ENCODE measurements at places on chromosomes 3 and 15.

DNA sequence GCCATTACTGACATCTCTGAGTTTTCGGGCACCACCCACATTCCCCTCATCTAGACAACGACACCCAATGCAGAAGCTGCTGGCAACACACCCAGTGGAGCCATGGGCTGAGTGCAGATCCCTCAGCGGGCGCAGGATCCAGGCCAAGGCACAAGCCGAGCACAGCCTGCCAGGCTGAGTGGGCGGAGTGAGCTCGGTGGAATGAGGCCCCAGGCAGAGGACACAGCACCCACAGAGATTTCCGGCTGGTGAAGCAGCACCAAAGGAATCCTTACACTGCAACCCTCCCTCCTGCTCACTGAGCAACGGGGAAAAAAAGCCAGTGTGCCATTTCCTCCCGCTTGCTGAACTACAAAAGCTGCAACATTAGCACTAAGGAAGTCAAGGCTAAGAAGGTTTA lies 34.3 kb downstream of the ZMAT3 start:
- peak; percentile 76 for DNase-seq

DNA sequence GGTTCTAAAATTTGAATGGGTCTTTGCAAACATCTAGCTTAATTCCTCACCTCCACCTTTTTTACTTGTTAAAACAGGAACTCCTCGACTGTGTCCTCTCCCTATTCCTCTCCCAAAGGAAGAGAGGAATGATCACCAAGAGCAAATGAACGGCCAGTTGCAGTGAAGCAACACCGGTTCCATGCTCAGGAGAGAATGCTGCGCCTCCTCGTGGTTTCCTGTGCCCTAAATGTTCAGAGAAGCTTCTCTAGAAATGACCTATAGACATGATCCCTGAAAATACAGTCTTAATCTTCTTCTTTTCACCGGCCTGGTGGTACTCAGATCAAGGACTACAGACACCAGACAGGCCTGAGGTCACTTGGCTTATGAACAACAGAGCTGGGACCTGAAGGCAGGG lies 65.1 kb upstream of the GUCA1C start:
- DNase-seq = no peak

DNA sequence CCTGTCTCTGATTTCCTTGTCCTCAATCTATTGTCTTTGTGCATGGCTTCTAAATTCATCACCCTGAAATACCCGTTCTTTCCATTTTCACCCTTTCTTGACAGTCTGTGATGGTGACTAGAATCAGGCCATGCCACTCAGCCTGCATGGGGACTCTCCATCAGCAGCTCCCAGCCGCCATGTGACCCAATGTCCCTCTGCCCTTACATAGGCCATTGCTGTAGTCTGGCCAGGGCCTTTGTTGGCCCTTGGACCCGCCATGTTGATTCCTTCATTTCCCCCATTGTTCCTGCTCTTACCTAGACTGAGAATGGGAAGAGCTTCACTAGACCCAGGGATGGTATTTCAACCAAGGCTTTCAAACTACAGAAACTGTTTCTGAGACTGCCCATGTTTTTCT lies 45.8 kb downstream of the SPSB4 start:
- no peak for DNase-seq

DNA sequence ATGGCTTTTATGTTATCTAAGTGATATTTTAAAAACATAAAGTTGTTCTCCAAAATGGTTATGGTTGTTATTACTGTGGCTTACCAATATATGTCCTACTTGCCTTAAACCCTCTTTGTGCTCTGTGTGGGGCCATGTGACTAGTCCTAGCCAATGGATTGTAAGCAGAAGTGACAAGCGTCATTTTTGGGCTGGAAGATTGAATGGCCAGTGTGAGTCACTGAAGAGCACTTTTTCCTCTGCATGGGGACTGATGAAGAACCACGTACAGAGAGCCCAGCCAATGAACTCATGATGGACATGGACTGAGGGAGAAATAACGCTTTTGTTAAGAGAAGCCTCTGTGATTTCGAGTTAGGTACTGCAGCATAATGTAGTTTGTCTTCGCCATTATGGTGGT lies 332.7 kb downstream of the EDEM1 start:
- no peak for DNase-seq

GRCh38 chr3:133713347-133713746 lies 32.8 kb upstream of the TF start:
- no peak for DNase-seq

DNA sequence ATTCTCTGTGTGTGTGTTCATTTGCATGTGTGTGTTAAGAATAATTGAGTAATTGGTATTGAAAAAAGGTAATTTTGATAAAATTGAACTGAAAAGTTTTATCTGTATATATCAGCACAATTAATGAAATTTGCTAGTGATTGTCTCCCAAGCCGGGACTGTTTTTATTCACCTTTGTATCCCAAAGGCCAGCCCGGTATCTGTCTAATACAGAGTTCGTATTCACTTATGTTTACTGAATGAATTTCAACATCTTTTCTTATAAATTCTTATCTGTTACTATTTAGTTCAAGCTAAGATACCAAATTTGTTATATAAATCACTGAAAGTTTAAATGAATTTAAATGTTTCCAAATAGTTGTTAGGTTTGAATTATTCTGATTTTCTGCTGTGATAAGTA lies 394.0 kb upstream of the NAALADL2 start:
- no peak for DNase-seq

GRCh38 chr3:196774191-196774820 lies 34.6 kb downstream of the PAK2 start:
- DNase-seq = peak; percentile 14

- DNase-seq = no peak
Observed at GRCh38 chr15:72154316-72154715, 36.1 kb downstream of the SENP8 start.

GRCh38 chr15:30990446-30991254 lies 778 bp downstream of the MTMR10 start:
- DNase-seq = no peak

DNA sequence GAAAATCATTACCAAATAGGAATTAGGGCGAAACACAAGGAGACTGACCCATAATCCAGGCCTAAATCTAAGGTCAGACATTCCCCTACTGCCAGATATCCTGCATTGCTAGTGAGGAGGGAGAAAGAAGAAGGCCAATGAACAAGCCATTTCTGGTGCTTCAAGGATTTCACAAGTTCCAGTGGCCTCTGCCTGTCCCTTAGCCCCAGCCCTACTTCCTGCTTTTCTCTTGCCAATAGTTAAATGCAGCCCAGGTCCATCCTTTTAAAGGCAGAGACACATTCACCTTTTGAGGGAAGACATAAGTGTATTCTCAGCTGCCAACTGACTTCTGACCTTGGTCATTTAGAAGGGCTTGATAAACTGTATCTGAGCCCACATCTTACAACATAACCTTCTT lies 135.8 kb downstream of the ZNF621 start:
- DNase-seq = no peak

- no peak for DNase-seq
Observed at GRCh38 chr15:34900748-34901147, 68.8 kb downstream of the AQR start.

DNA sequence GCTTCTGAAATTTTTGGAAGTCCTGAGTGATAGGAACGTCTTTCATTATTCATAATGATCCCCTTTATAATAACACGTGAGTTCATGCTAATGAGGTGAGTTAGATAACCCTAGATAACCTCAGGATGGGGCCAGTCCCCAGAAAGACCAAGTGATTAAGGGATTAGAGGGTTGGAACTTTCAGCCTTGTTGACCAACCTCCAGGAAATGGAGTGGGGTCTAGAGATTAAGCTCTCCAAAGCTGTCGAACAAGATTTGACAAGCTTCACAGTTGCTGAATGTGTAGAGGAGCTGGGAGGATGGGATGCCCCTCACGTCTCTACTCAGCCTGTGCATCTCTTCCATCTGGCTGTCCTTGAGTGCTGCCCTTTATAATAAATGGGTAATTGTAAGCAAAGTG lies 107.1 kb downstream of the ZMAT3 start:
- DNase-seq = no peak

GRCh38 chr3:59412516-59412915 lies 362.7 kb upstream of the CFAP20DC start:
- no peak for DNase-seq

DNA sequence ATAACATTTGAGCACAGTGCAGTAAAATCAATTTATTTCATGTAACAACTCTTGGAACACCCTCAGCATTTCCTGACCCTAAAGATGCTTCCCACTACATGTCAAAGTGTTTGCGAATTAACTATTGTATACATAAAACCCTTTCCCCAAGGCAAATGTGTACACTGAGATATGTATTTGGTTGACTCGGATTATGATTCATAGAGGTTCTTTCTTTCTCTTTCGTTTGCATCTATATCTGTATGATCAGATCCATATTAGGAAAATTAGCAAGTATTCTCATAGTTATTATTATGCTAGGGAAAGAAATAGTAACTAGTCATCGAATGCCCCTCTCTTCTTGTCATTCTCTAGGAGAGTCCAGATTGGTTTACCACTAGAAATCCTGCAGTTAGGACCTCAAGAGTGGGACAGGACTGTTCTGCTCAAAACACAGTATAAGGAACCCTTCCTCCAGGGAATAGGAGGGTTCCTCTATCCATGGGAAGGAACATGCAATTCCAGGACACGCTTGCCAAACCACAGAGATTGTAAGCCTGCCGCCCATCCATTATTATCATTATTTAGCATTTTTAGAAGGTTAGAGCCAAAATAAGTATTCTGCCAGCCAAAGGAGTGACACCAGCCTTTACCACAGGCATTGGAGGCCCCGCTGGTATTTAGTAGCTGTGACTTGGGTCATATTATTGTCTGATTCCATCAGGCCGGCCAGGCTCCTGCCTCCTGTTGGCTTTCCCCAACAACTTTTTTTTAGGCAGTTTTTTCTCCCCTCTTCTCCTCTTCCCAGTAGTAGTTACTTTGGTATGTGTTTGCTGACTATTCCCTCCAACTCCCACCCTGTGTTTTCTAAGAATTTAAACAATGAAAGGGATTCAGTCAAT lies 100.7 kb downstream of the GALK2 start:
- DNase-seq = peak; percentile 86

GRCh38 chr3:150300388-150300787 lies 107.7 kb upstream of the TSC22D2 start:
- DNase-seq = peak; percentile 39

GRCh38 chr3:11950576-11950975 lies 53.6 kb upstream of the SYN2 start:
- DNase-seq = no peak

DNA sequence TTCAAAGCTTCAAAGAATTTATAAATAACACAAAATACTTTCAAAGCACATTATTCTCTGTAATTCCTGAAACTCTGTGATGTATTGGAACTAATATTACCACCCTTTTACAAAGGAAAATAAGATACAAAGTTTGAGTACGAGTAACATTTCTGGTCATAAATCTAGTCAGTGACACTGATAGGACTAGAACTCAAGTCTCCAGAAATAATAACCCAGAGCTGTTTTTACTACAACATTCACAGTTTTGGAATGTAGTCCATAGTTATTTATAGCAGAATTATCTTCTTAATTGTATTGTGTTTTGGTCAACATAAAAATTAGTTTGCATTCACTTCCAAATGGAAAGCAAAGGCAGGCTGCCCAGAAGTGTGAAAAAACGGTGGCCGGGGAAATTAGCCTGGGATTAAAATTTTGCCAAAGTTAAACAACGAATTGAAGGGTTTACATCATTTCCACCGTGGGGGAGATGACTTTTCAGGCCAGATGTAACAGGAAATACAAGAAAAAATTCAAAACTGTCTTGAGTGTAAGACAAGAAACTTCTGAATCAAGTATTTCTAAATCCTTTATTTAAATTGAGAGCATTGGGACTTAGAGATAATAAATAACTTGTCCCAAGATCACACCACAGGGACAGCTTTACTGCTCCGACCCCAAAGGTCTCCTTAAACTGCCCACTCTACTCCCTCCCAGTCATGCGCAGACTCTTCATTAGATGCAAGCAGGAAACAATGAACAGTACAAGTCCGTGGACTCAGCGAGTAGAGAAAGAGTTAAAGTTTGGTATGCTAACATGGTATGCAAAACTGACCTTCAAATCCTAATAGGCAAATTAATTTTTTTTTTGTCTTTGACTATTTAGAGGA lies 74.3 kb upstream of the VGLL4 start:
- DNase-seq = peak; percentile 65

GRCh38 chr3:8329598-8329997 lies 172.0 kb upstream of the LMCD1 start:
- DNase-seq = no peak

DNA sequence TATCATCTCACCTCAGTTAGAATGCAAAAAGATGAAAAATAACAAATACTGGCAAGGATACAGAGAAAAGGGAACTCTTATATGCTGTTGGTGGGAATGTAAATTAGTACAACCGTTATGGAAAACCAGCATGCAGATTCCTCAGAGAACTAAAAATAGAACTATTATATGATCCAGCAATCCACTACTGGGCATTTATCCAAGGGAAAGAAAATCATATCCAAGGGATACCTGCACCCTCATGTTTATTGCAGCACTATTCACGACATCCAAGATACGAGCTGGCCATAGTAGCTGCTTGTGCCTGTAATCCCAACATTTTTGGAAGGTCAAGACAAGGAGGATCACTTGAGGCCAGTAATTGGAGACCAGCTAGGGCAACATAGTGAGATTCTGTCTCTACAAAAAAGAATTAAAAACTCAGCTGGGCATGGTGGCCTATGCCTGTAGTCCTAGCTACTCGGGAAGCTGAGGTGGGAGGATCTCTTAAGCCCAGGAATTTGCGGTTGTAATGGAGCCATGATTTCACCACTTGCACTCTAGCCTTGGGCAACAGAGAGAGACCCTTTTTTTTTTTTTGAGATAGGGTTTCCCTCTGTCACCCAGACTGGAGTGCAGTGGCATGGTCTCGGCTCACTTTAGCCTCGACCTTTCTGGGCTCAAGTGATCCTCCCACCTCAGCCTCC lies 26.6 kb downstream of the USP50 start:
- DNase-seq = peak; percentile 12

DNA sequence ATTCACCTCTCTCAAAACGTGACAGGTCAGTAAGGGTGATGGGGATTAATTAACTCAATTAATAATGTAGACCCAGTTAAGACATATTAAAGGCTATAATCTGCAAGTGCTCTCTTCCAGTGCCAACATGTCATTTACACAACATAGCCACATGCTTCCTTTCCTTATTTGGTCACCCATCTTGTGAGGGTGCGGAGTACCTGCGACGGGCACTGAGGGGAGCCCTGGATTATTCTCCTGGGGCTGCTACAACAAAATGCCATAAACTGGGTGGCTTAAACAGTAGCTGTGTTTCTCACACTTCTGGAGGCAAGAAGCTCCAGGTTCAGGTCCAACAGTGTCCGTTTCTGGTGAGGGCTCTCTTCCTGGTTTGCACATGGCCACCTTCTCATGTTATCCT lies 157.4 kb upstream of the LRTM1 start:
- DNase-seq = no peak

DNA sequence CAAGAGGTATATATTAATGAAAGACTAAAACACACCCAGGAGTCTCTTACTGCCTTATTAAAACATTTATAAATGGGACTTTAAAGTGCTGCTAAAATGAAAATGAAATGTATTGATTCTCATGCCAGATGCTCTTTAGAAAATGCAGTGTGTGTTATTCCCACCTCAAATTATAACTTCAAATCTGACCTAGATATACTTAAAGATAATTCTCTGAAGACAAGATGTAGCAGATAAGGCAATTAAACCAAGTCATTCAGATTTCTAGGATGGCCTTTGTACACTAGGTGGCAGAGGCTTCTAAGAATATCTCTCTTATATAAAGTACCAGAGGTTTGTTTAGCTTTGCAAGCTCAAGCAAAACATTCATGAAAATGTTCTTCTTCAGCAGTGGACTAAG lies 26.9 kb upstream of the GOLGA8B start:
- DNase-seq = peak; percentile 3

GRCh38 chr3:59185591-59186369 lies 136.0 kb upstream of the CFAP20DC start:
- no peak for DNase-seq

GRCh38 chr3:34212656-34213055 lies 414.2 kb downstream of the PDCD6IP start:
- peak; percentile 83 for DNase-seq

Data from fibroblast of pulmonary artery (primary cell).